ENCODE measurements at places on chromosomes 3 and 15.

DNA sequence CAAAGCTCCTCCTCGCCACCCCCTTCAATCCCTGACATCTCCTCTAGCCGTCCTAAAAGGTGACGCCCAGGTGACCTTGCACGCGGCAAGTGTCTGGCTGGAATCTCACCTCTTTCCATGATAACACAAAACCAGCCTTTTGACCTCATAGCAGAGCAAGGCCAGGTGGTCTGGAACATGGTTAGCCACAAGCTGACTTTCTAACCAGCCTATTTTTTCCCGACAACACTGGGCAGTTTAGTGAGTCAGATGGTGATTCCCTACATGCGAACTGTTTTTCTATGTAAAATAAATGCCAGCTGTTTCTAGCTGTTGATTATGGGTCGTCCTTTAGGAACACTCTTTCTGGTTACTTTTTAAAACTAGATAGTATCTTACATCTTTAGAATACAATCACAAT lies 243.0 kb downstream of the CD47 start:
- no peak for DNase-seq

GRCh38 chr3:104855702-104856101 lies 511.0 kb upstream of the ALCAM start:
- DNase-seq = no peak

GRCh38 chr3:31531452-31531991 lies 1.2 kb upstream of the STT3B start:
- DNase-seq = no peak

DNA sequence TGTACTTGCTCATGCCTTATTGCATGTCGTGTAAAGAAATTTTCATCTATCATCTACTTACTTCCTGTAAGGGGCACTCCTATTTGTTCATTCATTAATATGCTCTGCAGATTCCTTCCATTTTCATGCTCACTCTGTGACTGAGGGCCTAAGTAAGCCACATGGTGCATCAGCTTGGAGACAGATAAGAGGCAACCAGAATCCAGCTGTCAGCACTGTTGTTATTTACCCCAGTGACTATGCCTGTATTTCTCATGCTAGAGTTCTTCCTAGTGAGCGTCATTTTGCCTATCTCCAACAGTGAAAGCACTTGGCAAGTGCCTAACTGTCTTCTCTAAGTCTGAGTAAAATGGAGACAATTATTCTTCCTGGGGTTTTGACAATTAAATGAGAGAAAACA lies 124.8 kb upstream of the ABI3BP start:
- DNase-seq = no peak

- no peak for DNase-seq
Observed at GRCh38 chr3:42195879-42196330, 70.1 kb downstream of the CCK start.

DNA sequence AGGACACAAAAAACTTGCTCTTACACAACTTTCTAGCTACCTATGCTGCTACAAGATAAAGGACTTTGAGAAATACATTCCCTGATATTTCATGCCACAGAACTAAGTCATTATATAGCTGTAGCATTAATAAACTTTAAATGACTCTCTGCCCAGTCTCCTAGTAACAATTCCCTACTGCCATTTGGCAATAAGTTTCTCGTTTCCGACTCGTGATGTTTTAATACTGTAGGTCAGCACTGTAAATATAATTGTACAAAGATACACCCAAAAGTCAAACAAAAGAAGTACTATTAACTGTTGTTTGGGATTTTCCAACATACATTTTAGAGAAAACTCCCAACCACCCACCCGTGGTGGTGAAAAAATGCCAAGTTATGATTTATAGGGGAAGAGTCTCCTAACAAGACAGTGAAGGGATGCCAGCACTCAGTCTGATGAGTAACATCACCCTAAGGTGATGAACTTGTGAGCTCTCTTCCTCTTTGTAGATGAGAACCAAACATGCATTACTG lies 132.2 kb downstream of the DUT start:
- DNase-seq = no peak

GRCh38 chr3:133187870-133188379 lies 149.7 kb downstream of the TMEM108 start:
- DNase-seq = no peak

Measured in CD4-positive, alpha-beta T cell treated with Interleukin-4 for 1 hour (primary cell).